ENCODE measurements at places on chromosomes 6 and 20. TPM values are rescaled to one million over a fixed set of nuclear protein-coding genes. Genes with fewer than 3 reads are reported as not detected.

- no peak for DNase-seq
- H3K36me3 ChIP-seq: peaks cover 64% of the 10 kb centered on the region
- no peak overlapping the region for H3K27ac ChIP-seq
- H3K27me3 ChIP-seq: no peaks in the 10 kb centered on the region
Observed at GRCh38 chr20:45968081-45968671, 3.8 kb downstream of the ZNF335 start.

DNA sequence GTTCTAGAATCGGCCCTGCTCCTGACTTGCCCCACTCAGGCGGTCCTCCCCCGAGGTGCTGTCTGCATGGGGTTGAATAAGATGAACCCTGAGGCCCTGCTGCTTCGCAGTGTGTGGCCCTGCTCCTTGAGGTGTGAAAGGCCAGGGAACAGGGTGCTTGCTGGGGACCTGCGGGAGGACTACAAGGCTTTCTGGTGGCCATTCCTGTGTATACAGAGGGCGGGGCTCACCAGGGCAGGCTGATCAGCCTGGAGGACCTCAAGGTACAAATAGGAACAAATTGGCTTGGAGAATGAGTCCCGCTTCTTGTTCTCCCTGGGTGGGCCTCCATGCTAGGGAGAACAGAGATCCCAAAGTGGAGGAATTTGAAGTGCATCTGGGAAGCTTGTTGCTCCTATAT lies 5.7 kb downstream of the NOTCH4 start:
- no peaks in the 10 kb centered on the region for H3K27me3 ChIP-seq
- no peaks in the 10 kb centered on the region for H3K36me3 ChIP-seq
- no peaks in the 10 kb centered on the region for H3K4me1 ChIP-seq

- H3K36me3 ChIP-seq: no peaks in the 10 kb centered on the region
- H3K4me3 ChIP-seq: no peak overlapping the region
- H3K4me1 ChIP-seq: no peaks in the 10 kb centered on the region
- no peak overlapping the region for H3K27ac ChIP-seq
- H3K27me3 ChIP-seq: no peaks in the 10 kb centered on the region
Observed at GRCh38 chr6:102118034-102118433, 724.5 kb downstream of the GRIK2 start.

GRCh38 chr20:61731363-61732181 lies 334.1 kb downstream of the TAF4 start:
- DNase-seq: no peak
- no peak overlapping the region for H3K27ac ChIP-seq
- no peaks in the 10 kb centered on the region for H3K36me3 ChIP-seq
- H3K4me3 ChIP-seq: no peak overlapping the region

GRCh38 chr20:24977336-24977735 lies 15.2 kb downstream of the APMAP start:
- H3K27me3 ChIP-seq: no peaks in the 10 kb centered on the region
- H3K27ac ChIP-seq: no peak overlapping the region
- no peak for DNase-seq

TRIM31 gene
- 5.2 TPM for polyA plus RNA-seq

PLA2G7 gene
- polyA plus RNA-seq: 0.67 TPM
